ENCODE measurements at places on chromosomes 11 and 22.

- no peak for DNase-seq
Measured at GRCh38 chr11:99098751-99099150, 78.0 kb downstream of the CNTN5 start.

DNA sequence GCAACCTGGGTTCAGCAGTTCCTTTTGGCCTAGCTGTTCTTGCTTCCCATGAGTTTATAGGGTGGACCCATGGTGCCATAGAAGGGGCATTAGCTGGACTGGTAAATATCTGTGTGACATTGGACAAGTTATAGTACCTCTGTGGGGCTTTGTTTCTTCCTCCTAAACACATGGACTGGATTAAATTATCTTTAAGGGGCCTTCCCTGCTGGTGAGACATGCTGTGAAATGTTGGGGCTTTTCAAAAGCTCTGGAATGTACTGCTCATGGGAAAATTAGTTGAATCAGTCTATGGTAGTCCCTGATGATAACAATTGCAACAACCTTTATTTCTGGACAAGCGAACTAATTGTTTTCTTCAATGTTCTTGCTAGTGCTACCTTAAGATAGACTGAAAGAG lies 276.2 kb downstream of the BLID start:
- DNase-seq: no peak

DNA sequence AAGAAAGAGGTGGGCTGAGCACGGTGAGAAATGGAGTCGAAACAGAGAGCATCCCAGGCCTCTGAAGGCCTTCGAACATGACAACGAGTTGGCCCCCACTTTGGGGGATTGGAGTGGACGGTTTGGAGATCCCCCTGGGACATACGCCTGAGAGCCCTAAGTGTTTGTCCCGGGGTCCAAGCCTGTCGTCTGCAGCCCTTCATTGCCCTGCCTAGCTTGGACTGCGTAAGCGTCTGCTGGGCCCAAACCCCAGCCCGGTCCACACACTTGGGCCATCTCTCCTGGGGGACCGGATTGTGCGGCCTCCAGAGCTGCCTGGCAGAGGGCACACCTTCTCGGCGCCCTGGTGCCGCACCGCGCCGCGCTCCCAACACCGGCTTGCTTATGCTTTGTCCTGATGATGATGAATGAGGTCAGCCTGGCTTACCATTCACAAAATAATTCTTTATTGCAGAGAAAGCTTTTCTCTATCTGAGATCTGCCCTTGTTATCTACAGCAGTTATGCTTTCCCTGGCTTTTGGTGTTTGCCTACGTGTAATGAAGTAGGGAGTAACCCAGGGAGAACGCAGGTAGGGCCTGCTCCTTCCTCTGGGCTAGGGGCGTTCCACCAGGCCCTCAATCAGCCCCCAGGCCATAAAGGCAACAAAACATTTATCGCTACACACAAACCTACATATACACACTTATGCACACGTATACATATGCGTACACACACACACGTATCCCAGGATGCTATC lies 85.9 kb upstream of the PPARA start:
- DNase-seq: no peak

DNA sequence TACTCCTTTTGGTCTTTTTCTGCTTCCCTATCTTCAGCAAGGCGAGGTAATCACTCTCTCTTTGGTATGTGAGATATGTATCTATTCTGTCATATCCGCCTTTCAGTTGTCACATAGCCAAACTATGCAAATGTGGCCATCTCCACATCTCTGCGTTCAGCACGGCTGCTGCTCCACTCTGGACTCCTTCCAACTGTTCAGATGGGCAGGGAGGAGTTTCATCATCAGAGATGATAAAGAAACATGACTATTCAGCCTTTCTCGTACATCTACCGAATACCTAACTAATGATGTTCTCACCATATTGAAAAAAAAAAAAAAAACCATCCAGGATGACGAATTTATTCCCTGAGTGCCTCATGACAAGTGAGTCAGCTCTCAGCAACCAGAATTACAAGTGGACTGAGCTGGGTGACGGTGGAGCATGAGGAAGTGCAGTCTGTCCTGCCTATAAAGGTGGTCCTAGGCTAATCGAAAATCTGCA lies 899.6 kb downstream of the OPCML start:
- no peak for DNase-seq

- DNase-seq: no peak
Measured at GRCh38 chr11:67600324-67601029, 6.3 kb upstream of the NDUFV1 start.

GRCh38 chr11:124801014-124801413 lies 808 bp upstream of the MSANTD2 start:
- no peak for DNase-seq

DNA sequence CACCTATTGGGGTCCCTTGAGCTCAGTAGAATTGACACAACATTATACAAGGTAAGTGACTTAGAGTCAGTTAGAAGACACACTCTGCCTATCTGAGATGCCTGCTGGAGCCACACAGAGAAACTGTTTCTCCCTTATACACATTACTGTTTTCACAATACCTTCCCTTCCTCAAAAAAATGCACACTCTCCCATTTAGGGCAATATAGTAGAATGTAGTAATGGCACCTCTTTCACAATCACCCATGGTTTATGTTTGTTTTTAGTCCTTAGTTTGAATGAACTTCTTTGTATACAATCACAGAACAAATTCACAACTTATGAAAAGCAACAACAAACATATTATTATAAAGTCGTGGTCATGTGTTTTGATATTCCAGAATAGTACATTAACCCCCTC lies 14.3 kb downstream of the OR52H1 start:
- no peak for DNase-seq

- no peak for DNase-seq
Measured at GRCh38 chr11:60984149-60984548, 12.7 kb downstream of the CD6 start.

GRCh38 chr11:71356904-71357303 lies 91.3 kb downstream of the DHCR7 start:
- DNase-seq: no peak

GRCh38 chr11:44530413-44531115 lies 34.9 kb upstream of the CD82 start:
- DNase-seq: no peak

- no peak for DNase-seq
Measured at GRCh38 chr11:206002-206384, 1.2 kb downstream of the BET1L start.

DNA sequence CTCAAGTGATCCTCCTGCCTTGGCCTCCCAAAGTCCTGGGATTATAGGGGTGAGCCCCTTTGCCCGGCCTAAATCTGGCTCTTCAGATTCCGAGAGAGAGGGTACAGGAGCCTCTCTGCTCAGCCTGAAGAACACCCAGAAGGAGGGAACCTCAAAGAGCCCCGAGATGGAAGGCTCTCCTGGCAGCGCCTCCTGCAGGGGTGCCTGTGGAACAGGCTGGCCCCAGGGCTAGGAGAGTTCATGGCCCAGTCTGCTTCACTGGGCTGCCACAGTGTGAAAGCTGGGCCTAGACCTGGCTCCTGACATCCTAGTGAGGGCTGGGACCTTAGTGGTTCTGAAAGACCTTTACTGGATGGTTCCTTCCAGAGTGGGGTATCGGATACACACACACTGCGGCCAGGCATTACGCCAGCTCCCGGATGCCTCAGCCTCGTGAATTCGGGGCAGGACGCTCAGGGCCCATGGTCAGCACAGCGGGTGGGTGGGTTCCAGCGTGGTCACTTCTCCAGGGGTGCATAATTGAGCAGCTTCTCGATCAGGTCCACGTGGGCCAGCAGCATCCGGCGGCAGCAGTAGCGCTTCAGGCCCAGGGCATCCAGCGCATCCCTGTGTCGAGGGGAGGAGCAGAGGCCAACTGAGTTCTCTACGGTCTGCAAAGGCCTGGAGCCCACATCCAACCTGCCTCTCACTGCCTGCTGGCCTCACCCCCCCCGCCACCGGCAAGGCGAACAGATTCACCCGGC lies 2.3 kb downstream of the POLR2L start:
- no peak for DNase-seq

DNA sequence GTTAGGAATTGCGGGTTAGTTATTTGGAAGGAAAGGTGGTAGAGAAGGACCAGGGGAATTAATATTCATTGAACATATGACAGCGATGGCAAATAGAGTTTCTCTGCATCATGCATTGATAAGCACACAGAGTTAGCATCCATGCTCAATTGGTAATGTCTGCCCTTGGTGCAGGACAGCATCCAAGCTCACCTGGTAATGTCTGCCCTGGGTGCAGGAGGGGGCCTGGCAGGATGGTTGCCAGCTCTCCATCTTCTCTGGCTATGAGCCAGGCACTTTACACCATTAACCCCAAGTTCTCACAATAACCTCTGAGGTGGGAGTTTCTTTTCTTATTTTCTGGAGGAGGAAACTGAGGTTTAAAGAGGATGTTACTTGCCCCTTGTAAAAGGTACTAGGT lies 50.4 kb upstream of the RBFOX2 start:
- DNase-seq: no peak

DNA sequence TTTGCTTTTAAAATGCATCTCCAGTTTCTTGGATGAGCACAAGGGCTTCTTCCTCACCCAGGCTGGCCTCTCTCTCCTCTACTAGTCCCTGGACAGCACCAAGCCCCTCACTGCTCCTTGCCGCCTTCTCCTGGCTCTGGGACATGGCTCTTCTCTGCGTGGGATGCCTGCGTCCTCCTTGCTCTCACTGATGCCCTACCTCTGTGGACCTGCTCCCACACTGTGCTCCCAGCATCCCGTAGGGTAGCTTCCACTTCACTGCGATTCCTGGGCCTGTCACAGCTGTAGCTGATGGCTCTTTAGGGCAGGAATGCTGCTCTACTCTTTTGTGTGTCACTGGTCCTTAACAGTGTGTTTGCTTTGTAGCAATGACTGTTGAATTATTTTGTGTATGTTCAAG lies 136.3 kb downstream of the SNX19 start:
- DNase-seq: no peak

GRCh38 chr11:82895437-82896091 lies 4.7 kb downstream of the PRCP start:
- no peak for DNase-seq

GRCh38 chr22:31160328-31160978 lies 471 bp downstream of the RNF185 start:
- no peak for DNase-seq

GRCh38 chr22:39703091-39703490 lies 132.5 kb downstream of the CACNA1I start:
- no peak for DNase-seq

GRCh38 chr11:107592813-107593212 lies 1.9 kb downstream of the ELMOD1 start:
- DNase-seq: no peak

DNA sequence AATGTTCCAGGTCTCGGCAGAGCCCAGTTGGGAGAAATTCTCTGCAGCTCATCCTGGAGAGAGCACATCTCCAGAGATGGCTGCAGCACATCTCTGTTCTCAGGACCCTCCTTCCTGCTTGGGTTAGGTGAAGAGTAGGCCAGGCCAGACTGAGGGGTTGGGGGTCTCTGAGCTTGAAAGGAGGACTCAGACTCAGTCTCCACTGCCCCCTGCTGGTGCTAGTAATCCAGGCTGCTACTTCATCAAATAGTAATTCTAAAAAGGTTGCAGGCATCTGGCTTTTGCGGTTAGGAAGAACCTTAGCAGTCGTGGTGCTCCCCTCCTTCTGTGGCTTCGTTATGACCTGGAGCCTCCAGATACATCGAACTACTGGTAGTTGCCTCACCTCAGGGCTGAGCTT lies 9.7 kb downstream of the TUB start:
- DNase-seq: no peak

DNA sequence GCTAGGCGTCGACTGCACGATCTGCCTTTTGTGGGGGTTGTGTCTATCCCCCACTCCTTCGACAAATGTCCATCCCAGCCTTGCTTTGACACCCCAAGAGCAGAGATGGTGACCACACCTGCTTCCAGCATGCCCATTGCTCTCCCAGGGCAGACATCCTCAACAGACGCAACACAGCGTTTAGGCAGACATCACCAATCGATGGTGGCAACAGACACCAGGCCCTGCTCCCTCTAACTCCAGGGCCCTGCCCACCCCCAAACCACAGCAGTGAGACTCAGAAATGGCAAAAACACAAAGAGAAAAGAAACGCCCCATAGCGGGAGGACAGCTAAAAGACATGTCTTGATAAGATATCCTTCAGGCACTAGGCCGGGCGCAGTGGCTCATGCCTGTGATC lies 150.9 kb downstream of the CRYBB2 start:
- DNase-seq: no peak

DNA sequence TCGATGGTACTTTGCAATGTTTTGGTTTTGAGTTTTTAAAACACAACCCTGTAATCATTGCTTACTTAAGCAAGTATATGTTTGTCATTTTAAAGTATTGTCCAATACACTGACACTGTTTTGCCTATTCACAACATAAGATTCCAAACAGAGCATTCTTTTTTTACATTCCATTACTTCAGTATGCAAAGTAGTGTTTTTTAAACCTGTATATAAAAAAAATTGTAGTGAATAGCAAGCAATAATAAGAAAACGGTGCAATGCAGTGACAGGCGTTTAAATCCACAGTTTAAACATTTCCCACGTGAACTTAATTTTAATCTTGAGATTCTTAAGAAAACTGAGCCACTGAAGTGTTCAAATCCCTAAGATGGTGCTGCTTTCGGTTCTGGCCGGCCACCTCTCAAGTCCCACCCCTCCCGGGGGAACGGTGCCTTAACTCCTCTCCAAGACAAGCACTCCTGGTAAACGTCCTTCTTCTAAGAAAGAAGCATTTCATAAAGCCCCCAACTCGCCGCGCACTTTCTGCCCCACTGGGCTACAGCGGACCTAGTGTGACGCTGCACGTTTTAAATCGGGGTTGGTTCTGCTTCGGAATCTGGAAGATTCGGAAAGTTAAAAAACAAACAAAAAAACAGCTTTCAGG lies 2.9 kb downstream of the PGR start:
- DNase-seq: no peak

DNA sequence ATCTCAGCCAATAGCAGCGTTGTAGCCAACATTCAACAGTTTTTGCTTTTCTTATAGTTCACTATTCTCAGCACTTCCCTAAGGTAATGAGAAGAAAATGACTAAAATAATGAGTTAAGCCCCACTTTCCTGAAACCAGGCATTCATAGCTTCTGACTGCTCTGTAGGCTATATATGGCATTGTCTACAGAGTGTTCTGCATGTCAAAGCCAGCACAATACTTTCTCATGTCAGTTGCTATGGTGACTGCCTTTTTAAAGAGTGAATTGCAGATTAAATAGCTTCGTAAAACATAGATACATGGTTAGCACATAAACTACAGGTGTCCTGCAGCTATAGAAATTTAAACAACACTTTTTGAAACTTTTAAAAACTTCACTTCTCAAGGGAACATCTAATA lies 1256.1 kb upstream of the CNTN5 start:
- no peak for DNase-seq
